Stimulated activated CD8-positive, alpha-beta memory T cell treated with anti-CD3 and anti-CD28 coated beads, Interleukin-4, amount 100 ng/mL, for 4 hours (primary cell): ENCODE measurements at places on chromosomes 5 and 9.

- DNase-seq = no peak
These were observed at the start of gene CTXN3 for GRCh38 chr5:127649018-127649439. CTXN3 (plus strand) TSS chr5:127649082; CDS start chr5:127657522, 8,440 bp downstream.

- no peak for DNase-seq
These were observed 47.2 kb upstream of the FCN2 start for GRCh38 chr9:134833294-134833880.

DNA sequence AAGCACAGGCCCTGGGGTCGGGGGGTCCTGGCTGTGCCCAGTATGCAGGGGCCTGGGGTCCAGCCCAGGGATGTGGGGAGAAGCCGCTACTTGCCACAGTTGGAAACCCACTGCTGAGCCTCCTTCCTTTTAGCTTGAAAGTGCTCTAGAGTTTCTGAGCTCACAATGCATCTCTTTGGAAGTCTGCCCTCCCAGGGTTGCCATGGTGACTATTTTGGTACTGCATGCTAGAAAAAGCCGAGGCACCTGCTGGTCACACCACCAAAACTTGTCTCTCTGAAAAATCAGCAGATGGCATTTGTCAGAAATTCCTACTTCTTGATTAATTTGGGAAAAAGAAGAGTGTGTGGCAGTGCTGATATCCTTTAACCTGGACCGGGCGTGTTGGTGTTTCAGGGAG lies 151.8 kb downstream of the SEC61B start:
- DNase-seq = no peak

DNA sequence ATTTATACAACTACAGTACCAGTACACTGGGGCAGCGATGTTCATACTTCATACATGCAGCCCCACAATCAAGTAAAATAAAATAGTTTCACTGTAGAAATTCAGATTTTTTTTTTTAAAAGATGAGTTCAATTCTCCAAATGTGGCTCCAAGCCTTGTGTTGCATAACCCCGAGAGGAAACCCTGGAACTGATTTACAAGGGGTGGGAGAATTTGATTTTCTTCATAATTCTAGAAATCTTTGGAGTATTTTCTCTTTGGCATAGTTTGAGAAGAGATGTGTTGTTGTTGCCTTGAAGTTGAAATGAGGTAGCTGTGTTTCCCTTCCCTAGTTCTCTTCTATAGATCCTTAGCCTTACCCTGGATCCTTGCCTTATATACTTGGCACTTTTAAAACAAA lies 3.1 kb downstream of the RHOBTB3 start:
- no peak for DNase-seq

DNA sequence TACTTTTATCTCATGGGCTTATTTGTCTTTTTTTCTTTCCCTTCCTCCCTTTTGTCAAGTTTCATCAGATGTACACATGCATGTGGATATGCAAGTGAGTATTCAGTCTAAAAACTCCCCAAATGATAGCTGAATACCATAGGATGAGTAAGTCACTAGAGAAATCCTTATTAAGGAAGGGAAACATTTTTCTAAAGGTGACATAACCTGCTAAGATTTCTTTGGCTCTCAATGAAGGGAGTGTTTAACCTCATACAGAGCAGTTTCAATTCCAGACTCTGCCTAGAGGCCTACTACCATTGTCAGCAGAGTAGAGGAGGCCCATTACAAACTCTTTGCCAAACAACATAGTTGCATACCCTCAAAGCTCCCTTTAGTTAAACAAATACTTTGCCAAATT lies 192.4 kb downstream of the ARHGEF28 start:
- no peak for DNase-seq

DNA sequence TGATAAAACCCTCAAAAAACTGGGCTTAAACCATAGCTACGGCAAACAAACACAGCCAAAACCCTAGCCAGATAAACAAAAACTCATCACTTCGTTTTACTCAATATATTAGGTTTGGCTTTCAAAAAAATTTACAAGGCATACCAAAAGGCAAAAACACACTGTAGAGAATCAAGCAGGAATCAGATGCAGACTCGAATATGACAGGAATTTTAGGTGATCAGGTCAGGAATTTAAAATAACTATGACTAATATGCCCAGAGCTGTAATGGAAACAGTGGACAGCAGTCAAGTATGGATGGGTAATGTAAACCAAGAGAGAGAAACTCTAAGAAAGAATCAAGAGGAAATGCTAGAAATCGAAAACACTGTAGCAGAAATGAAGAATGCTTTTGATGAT lies 26.5 kb upstream of the DOCK2 start:
- DNase-seq = no peak

GRCh38 chr5:172828911-172829431 lies 5.1 kb upstream of the ERGIC1 start:
- no peak for DNase-seq

DNA sequence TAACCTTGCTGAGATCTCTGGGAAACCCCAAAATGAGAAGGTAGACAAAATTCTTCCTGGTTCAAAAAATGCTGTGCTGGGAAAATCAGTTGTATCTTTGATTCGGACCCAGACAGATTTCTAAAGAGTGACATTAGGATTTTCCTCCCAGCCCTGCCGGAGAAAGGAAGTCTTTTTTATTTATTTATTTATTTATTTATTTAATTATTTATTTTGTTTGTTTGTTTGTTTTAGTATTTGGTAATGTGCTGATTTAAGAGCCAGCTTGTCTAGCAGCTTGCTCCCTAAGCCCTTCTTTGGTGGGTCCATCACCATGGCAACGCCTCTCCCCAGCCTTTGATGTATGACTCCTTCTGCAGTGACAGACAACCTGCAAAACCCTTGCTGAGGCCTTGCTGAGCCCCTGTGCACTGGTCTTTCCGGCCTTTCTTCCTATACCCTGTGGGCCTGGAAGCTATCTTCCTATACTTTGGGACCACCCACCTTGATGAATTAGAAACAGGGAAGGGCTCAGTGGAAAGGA lies 60.6 kb upstream of the AFAP1L1 start:
- DNase-seq = no peak

DNA sequence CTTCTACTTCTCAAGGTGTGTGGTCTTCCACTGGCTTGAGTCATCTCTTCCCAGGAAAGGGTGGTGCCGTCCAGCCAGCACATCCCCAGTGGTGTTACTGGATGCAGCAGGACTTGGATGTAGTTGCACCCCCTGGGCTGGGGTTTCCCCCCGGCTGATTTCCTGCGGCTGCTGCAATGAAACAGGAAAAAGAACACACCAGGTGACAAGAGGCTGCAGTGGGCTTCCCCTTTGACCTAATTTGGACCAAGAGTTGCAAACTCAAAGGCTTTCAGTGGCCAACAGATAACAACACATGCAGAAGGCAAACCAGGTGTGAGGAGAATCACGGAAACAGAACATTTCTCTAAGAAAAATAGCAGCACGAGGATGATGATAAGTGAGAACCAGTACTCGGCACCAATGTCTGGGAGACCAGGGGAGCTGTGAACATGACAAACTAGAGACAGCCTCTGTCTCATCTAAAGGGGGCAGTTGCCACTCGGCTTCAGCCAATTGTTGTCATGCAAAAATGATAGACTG lies 83.7 kb downstream of the PDE6A start:
- DNase-seq = no peak

DNA sequence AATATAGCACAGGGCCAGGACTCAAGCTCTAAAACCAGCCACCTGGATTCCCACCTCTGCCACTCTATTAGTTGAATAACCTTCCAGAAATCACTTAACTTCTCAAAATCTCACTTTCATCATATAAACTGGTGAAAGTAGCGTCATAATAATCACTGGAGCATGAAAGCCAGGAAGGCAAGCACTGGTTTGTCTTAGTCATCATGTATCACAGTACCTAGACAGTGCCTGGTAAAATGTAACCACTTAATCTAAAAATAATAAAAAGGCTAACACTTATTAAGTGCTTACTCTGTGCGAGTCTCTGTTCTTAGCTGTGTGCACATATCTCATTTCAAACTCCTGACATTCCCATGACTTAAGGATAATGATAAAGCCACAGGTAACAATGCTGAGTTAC lies 109.4 kb downstream of the ASTN2 start:
- DNase-seq = no peak

- no peak for DNase-seq
These were observed 13.5 kb upstream of the NIPAL4 start for GRCh38 chr5:157446412-157446935.
